ENCODE measurements at places on chromosomes 12 and 14.

GRCh38 chr12:43728117-43728516 lies 30.5 kb downstream of the PUS7L start:
- no peak for DNase-seq

- DNase-seq = no peak
Measured at GRCh38 chr14:21933681-21934080, 260.1 kb upstream of the OR4E1 start.

DNA sequence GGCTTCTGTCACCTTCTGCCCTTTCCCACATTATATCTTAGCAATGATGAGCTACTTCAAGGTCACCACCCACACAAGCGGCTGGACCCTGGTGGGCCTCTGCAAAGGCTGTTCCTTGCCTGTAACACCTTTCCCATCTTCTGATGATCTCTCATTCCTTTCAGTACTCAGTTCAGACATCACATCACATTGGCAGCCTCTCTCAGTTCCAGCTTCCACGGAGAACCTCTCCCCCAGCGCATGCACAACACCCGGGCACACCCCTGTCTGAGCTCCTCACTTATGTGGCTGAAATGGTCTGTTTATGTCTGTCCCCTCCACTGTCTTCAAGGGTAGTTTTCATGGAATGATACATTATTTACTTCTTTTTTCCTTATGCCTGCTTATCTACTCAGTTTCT lies 6.5 kb upstream of the NID2 start:
- no peak for DNase-seq

- no peak for DNase-seq
Measured at GRCh38 chr12:22340143-22340542, 5.6 kb upstream of the ST8SIA1 start.

DNA sequence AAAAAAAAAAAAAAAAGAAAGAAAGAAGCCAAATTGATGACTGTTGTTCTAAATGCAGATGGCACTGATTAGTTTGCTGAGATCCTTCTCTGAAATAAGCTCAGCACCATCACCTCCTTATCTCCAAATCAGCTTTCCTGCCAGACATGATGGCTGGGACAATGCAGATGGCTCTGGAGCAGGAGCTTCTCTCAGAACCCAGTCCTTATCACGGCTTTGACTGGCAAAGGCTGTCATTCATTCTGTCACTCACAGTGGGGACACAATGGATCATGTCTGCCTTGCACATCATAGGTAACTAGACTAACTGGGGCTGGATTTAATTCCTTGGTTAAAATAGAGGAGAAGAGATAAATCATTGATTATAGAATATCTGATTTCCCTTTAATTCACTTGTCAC lies 146.3 kb downstream of the PDZRN4 start:
- DNase-seq = no peak

GRCh38 chr12:108732489-108733229 lies 1.3 kb upstream of the CORO1C start:
- DNase-seq = no peak

DNA sequence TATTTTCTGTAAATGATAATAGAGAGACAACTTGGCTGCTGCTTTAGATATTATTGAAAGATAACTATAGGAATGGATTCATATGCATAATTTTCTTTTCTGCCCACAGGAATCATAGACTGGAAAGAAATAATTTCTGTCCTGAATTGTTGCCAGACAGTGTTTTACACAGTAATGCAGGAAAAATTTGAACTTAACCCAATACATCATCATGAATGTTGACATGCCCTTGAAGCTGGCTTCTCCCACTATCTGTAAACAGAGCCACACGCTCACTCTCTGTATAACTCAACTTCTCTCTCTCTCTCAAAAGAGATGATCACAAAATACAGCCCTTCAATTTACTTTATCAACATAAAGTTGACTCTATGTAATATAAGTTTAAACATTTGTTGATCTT lies 56.6 kb downstream of the PAX9 start:
- DNase-seq = no peak

DNA sequence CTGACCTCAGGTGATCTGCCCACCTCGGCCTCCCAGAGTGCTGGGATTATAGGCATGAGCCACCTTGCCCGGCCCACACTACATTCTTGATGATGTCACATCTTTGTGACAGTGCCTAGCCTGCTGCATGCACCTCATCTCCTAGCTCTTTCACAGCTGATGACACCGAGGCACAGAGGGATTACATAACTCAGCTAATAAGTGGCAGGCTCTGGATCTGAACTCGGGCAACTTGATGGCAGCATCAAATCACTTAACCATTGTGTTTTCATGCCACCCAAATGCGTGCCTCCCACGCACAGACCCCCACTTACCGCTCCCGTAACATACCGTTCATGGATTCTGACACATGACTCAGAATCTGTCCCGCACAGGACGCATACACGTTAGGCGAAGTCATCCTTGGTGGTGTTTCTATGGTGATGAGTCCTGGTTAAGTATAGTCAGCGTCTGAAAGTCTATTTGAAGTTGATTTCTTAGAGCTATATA lies 7.4 kb downstream of the TMEM120B start:
- no peak for DNase-seq

DNA sequence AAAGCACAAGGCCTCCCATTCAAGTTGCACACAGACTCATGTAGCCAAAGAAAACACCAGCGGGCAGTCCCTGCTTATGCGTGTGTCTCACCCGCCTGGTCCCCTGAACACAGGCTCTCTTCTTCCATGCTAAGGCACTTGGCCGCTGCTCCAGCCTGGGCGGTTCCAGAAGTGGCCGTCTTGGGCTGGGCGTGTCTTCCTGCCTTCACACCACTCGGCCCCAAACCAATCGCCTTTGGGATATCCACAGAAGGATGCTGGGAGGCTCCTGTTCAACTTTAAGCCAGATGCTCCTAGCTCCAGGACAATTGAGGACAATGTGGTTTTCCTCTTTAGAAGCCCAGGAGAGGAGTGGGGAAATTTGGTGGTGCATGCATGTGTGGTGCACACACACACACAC lies 2.2 kb downstream of the SCARB1 start:
- DNase-seq = no peak

GRCh38 chr12:104833756-104834155 lies 124.3 kb downstream of the SLC41A2 start:
- DNase-seq = no peak

DNA sequence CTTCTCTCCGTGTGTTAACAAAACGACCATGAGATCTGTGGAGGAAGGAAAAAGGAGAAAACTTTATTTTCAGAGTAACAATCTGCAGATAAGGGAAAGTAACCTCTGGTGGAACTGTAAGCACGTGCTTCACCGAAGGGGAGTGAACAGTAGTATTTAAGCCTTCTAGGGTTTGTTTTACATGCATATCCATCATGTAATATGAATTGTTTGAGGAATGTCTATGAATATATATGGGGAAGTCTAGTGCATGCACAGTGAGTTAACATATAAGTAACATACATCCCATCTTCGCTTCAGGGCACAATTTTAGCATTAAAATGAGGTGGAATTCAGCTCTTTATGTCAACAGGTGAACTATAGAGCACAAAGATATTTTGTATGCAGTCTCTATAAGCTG lies 101.1 kb downstream of the FUT8 start:
- no peak for DNase-seq

DNA sequence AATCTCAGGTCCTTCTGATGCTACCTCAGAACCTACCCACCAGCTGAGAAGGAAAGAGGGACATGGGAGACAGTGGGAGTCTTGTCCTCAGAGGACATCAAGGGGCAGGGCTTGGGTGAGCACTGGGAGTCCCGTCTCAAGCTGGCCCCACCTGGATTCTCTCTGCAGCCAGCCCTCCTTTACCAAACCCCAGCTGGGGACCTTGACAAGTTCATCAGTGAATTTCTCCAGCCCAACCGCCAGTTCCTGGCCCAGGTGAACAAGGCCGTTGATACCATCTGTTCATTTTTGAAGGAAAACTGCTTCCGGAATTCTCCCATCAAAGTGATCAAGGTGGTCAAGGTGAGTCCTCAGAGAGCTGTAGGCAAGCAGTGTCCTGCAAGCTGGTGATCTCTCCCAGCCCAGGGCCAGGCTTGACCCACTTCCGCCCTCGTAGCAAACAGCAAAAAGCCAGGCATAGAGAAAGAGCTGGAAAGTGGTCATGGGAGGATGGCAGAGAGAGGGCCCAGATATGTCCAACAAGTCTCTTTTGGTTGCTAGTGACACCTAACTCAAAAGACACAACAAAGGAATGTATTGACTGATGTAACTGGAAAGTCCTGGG lies 14.2 kb upstream of the OAS2 start:
- DNase-seq = no peak

GRCh38 chr12:120314220-120314619 lies 12.1 kb downstream of the SIRT4 start:
- no peak for DNase-seq

DNA sequence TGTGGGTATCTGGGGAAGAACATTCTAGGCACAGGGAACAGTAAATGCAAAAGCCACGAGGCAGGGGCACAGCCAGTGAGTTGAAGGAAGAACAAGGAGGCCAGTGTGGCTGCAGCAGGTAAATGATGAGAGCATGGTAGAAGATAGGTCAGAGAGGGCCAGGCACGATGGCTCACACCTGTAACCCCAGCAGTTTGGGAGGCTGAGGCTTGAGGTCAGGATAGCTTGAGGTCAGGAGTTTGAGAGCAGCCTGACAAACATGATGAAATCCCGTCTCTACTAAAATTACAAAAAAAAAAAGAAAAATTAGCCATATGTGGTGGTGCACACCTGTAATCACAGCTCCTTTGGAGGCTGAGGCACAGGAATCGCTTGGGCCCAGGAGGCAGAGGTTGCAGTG lies 86.7 kb upstream of the ESRRB start:
- no peak for DNase-seq

DNA sequence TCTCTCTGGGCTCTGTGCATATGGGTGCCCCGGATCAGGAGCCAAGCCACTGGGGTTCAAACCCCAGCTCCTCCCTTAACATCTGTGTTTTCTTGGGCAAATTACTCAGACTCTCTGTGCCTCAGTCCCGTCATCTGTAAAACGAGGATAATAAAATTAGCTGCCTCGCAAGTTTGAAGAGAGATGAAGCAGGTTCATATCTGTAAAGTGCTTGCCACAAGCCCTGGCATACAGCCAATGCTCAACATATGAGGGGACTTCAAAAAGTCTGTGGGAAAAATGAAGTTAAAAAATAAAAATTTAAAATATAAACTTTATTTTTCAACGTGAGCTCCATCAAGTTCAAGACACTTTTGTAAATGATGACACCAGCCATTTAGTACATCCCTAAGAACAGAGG lies 276.7 kb downstream of the FOXN3 start:
- DNase-seq = no peak

DNA sequence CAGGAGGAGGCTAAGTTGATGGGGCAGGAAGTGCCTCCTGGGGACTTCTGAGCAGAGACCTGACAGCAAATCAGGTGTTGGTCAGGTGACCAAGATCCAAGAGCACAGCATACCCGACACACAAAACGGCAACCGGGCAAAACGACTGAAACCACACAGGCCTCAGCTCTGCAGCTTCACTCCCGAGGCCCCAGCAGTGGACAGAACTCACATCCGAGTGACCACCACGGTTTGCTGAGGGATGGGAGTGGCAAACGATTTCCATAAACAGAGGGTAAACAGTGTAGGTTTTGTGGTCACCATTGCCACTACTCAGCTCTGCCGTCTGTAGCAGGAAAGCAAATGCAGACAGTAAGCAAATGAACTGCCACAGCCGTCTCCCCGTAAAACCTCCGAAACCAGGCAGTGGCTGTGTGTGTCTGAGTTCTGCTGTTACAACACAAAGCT lies 14.4 kb downstream of the CHFR start:
- DNase-seq = no peak

DNA sequence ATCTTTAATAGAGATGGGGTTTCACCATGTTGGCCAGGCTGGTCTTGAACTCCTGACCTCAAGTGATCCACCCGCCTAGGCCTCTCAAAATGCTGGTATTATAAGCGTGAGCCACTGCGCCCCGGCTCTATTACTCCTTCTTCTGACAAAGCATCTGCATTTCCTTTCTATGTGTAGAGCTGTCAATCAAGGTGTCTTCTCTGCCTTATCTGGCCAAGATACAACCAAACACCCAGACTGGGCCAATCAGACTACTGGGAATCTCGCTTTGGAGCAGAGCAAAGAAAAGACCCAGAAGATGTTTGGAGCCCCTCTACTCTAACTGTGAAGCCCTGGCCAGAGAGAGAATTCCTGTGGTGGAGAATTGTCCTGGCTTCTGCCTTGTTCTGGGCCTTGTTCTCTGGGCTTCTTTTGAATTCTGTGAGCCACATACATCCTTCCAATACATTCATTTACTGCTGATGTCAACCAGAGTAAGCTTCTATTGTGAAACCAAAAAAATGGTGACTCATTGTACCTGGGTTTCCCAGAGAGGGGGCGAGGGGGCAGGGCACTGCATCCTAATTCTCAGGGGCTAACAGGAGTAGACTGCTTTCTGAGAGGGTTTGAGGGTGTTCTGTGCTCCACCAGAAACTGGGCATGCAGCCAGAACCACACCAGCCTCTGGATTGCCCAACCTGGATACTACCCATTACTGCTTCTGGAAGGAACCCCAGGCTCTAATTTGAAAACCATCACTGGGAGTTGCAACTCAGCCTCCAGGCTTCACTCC lies 18.8 kb upstream of the FLVCR2 start:
- DNase-seq = no peak

DNA sequence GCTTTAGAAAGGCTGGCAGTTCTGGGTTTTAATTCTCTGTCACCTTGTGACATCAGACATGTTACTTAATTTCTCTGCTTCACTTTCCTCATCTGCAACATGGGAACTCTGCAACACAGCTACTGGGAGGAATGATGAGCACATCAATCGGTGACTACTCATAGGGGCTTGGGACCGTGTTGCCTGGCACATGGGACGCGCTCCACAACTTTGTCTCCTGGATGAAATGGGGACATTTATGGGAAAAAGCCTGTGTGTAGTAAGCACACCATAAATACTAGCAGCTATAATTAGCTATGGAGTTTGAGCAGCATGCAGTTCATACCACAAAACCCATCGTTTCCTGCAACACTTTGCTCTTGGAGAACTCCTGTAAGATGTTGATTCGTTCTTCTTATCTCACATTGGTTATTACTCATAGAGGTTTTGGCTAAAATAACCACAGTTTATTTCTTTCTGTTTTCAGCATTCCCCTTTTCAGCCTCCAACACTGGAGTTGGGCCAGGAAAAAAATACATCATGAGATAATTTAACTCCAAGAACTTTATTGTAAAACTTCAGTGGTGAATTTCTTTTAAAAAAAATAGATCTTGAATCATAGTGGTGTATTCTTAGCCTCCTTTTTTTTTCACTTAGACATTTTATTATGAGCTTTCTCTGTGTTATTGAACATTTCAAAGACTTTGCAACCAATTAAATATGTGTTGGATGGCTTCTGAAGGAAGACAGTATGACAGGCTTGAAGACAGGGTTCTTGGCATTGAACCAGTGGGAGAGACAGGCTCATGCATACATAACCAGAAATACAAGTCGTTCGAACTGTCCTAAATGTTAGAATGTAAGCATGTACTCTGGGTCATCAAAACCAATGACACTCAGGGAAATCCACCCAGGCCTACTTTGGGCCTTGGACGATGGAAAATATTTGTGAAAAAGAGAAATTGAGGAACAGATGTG lies 72.7 kb downstream of the RIN3 start:
- DNase-seq = no peak

All from Panc1 (cell line).